Activated T-cell treated with anti-CD3 and anti-CD28 coated beads, Interleukin-2, amount 50 U/mL, for 1 hour (primary cell): ENCODE measurements at places on chromosomes 2 and 18.

DNA sequence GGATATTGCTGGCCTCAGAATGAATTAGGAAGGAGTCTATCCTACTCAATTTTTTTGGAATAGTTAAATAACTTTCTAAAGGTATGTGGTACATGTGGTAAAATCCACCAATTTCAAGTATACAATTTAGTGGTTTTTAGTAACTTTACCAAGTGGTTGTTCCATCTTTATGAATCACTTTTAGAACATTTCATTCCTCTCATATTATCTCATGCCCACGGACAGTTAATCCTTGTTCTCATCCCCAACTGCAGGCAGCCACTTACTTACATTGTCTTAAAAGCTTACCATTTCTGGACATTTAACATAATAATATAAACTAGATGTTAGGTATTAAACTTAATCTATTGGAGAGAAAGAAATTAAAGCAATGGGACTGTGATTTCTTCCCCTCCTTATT, 146.3 kb upstream of the ZC3H15 start:
- no peak for DNase-seq

- DNase-seq, result no peak
These were observed 582.8 kb downstream of the ZEB2 start for GRCh38 chr2:143936848-143937722.

DNA sequence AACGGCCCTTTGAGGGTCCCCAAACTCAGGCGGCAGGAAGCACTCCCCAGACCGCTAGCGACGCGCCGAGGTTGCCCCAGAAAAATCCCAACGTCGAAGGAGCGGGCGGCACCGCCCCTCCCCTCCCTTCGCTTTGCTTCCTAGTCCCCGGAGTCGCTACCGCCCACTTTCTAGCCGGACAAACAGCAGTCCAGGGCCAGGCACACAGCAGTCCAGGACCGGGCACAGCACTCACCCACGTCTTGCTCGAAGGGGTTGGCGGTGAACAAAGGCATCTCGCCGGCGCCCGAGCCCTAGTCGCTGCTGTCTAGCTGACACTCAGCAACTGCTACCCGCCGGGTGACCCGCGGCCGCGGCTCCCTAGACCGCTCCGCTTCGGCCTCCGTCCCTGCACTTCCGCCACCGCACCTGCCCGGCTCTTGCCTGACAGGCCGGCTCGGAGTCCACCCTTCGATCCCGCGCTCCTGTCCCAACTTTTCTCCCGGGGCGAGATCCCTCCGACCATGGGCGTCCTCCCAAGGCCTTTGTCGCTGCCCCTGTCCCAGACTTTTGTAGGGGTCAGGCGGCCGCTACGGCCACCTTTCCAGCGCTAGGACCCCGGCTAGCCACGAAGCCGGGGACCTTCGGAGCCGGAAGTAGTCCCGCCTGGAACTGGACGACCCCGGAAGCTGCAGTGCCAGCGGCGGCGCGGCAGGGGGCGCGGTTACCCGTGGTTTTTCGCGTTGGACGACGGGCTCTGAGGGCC, at the start of gene STAM2:
TSS of gene STAM2 (minus strand) at position 396 of the 745 bp plus-strand sequence. CDS start at position 275, 121 bp downstream.
- peak; percentile 94 for DNase-seq

- no peak for DNase-seq
These were observed 190.9 kb upstream of the DOK6 start for GRCh38 chr18:69209761-69210160.

DNA sequence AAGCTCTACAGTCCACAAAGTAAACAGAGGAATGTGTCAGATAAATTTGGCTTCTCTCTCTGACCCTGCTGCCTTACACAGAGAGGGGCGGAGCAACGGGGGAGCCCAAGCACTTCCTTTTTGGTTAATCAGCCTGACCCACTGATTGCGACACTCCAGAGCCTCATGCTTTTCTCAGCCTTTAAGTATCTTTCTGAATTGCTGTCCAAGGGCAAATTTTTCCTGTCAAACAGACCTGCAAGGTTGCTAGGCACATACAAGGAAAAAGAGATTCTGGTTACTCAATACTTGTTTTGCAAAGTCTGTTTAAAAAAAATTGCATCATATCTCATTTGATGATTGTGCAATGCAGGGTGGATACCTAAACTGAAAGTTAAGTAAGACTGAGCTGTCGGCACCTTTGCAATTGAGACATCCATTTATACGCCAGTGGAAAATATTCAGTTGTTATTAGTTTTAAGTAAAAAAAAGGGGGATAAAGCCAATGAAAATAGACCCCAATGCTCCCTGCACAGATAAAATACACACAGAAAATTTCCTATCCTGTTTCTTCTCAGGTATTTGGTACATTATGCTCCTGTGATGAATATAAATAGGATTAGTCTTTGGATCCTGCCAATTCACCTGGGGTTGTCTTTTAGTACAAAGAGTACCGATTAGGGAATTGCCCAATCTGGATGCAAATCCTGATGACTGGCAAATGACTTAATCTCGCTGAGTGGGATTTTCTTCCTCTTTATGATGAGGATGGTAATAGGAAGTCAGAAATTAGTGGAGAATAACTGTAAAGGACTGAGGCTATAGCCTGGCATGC, 260.2 kb upstream of the TRIB2 start:
- peak; percentile 50 for DNase-seq

- no peak for DNase-seq
These were observed 272.0 kb downstream of the SMAD2 start for GRCh38 chr18:47658498-47658897.

DNA sequence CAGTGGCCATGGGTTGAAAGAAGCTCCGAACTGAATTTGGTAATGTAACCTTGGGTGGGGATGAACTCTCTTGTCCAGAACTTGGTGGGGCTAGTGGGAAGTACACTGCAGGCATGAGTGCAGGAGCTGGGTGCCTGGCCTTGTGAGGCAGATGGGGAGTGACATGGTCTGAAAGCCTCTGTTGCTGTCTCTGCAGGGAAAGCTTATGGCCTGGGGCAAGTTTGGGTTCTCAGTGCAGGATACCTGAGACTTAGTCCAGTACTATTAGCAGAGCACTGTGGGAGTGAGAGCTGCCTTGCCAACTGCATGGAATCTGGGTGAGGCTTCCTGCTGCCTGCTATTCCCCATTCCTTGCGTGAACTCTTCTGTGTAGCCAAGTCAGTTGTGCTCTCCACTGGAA, 1620.9 kb upstream of the NXPH2 start:
- no peak for DNase-seq

DNA sequence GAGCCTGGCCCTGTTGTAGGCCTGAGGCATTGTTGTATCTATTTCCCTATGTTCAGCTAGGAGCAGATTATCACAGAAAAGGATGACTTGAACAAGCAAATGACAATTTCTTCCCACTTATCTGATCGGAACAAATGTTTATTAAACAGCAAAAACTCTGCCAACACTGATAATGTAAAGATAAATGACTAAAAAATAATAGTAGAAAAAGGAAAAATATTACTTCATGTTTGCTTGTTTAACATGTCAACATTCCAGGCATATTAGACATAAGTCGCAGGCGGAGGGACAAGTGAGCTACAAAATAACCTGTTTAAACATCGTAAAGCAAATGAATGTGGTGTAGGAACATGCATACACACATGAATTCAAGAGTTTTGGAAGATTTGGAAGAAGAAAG, 257.9 kb downstream of the TMX3 start:
- DNase-seq, result no peak

DNA sequence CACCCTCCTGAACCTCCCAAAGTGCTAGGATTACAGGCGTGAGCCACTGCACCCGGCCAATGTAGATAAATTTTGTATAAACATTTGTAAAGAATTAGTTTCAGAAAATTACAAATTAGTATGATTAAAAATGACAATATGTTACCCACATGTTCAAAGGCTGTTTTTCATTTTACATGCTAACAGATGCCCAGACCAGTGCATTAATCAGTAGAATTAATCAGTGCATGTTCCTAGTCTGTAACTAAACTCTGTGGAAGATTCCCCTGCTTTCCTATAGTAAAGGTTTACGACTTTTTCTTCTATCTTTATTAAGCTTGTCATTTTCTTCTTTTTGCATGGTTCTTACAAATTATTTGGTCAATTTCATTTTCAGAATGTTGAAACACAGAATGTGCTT, 65.8 kb downstream of the UGGT1 start:
- no peak for DNase-seq

- DNase-seq, result no peak
These were observed 78.3 kb upstream of the FZD5 start for GRCh38 chr2:207847807-207848544.

DNA sequence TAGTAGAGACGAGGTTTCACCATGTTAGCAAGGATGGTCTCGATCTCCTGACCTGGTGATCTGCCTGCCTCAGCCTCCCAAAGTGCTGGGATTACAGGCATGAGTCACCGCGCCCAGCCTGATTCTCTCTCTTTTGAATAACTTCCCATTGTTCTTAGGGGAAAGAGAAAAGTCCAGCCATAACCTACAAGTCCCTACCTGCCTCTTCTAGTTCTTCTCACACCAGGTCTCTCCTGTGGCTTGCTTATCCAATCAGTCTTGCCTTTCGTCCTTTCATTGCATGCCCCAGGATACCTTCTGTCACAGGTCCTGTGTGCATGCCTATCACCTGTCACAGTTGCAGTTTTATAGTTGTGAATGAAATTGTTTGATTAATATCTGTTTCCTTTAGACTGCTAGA, 148.1 kb downstream of the SLC4A3 start:
- DNase-seq, result no peak

- no peak for DNase-seq
These were observed 20.5 kb upstream of the TCF4 start for GRCh38 chr18:55608497-55608896.

GRCh38 chr18:41936471-41937134, 18.4 kb upstream of the PIK3C3 start:
- no peak for DNase-seq

GRCh38 chr2:10085043-10085667, 4.9 kb upstream of the CYS1 start:
- DNase-seq, result no peak

- no peak for DNase-seq
These were observed 97.2 kb downstream of the RAB3GAP1 start for GRCh38 chr2:135149251-135149650.

GRCh38 chr2:86224645-86225355, 25.5 kb downstream of the MRPL35 start:
- no peak for DNase-seq

GRCh38 chr18:28152354-28152753, 24.6 kb downstream of the CDH2 start:
- DNase-seq, result no peak

- DNase-seq, result no peak
These were observed 39.6 kb downstream of the LCLAT1 start for GRCh38 chr2:30486655-30487054.

- DNase-seq, result no peak
These were observed 45.1 kb downstream of the TET3 start for GRCh38 chr2:74029714-74030397.

DNA sequence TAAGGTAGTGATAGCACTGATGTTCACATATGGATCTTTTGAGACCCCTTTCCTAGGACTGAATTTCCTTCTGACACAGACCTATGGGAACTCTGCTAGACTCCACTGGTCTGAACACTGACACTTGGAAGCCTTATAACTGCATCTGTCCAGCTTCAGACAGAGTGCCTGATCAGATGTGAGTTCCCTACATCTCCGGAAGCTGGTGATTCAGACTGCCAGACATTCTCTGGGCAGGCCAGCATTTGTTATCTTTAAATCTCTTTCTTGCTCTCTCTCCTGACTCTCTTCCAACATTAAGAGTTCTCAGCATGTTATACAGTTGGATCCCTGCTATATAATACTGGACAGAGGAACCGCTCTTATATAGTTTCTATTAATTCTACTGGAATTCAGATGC, 408.5 kb downstream of the ZEB2 start:
- DNase-seq, result no peak

DNA sequence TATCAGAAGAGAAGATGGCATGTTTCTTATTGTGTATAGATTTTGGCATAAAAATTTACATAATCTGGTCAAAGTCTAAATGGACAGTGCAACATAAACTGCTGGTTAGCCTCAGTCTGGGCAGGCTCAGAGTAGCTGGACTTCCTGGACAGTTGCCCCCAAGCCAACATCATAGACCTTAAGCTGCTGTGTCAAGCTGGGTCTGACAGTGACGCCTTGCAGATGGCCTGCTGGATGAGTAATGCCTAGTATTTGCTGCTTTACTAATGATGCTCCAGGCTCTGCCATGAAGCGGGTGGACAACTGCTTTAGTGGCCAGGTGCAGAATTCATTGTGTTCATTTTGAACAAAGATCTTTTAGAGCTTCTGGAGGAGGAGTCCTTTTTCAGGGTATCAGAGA, 603.7 kb upstream of the ZEB2 start:
- no peak for DNase-seq

DNA sequence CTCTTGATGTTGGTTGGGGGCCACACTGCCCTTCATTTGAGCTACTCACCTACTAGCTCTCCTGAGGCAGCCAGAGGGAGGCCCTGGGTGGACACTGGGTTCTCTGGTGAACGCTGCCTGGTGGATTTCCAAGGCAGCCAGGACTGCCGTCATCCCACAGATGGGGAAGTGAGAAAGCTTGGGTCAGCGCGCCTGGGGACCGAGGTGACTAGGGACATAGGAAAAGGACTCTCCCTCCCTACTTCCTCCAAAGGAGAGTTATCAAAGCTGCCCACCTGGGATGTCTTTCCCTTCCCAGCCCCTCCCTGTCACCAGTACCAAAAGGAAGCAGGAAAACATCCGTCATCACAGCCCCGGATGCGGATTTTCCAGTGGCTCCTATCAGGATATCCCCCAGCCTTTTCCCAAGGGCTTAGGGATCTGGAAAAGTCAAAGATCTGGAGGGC, 3.8 kb upstream of the SEMA4C start:
- no peak for DNase-seq
